ENCODE measurements at places on chromosomes 7 and 10.

DNA sequence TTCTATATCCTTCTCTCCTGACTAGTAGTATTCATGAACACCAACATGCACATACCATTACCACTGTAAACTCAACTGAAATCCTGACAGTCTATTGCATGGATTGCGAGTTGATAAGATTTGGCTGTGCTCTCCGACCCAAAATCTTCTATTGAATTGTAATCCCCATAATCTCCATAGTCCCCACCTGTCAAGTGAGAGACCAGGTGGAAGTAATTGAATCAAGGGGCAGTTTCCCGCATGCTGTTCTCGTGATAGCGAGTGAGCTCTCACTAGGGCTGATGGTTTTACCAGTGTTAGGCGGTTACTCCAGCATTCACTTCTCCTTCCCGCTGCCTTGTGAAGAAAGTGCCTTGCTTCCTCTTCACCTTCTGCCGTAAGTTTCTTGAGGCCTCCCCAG, 261.8 kb downstream of the PHF14 start:
- DNase-seq: no peak

- DNase-seq: no peak
Measured at GRCh38 chr7:111788286-111789047, 226.2 kb upstream of the IMMP2L start.

GRCh38 chr10:94240901-94241300, 121.8 kb downstream of the NOC3L start:
- DNase-seq: no peak

GRCh38 chr7:71780282-71780681, 631.9 kb downstream of the CALN1 start:
- no peak for DNase-seq

DNA sequence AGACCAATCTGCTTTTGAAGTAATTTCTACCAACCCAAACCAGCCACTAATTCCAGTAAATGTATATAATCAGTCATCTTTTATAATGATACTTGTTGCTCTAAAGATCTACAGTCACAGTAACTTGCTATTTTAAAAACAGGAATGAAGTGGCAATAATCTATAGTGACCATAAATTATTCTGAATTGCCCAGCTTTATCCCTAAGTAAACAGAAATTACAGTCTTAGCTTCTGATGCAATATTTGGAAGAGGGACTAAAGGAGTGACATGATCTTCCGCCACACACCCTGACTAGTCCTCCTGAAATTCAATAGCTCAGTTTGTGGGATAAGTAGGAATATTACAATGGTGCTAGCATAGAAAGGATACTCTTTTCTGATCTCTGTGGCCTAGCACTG, 96.1 kb downstream of the ATE1 start:
- DNase-seq: no peak

DNA sequence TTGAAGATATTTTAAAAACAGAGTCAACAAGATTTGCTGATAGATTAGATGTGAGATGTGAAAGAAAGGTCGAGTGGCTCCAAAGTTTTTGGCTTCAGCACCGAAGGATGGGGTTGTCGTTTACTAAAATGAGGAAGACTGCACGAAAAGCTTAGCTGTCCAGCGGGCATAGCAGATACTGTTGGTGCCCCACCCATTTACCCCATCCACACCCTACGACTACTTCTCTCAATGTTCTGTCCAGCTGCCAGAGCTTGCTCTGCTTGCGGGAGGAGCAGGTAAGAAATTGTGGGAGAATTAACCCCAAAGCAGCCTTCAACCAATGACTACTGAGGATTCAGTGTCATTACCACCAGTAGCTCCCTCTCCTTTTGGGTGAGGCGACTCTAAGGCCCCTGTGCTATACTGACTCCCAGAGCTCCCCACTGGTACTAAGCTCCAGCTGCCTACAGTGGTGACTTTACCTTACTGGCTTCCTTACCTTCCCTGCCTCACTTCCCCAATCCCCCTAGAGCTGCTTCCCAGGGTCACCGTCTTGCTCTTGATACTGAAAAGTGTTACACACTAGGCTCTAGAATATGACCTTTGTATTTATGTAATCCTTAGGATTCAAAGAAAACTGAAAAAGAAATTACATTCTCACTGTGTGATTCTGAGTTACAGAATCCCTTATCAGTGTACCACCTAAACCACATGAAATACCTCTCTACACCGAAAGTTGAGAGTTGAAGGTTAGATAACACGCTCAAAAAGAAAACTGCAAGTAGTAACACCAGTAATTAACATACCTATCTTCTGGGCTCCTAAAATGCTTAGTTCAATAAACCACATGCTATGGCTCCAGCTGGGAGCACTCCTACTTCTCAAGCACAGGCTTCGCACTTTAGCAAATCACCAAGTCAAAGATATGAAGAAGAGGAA, 22.3 kb downstream of the CACUL1 start:
- no peak for DNase-seq

GRCh38 chr7:32511791-32512190, 16.5 kb downstream of the AVL9 start:
- DNase-seq: no peak

- no peak for DNase-seq
Measured at GRCh38 chr7:96023387-96023786, 251.0 kb downstream of the DYNC1I1 start.

DNA sequence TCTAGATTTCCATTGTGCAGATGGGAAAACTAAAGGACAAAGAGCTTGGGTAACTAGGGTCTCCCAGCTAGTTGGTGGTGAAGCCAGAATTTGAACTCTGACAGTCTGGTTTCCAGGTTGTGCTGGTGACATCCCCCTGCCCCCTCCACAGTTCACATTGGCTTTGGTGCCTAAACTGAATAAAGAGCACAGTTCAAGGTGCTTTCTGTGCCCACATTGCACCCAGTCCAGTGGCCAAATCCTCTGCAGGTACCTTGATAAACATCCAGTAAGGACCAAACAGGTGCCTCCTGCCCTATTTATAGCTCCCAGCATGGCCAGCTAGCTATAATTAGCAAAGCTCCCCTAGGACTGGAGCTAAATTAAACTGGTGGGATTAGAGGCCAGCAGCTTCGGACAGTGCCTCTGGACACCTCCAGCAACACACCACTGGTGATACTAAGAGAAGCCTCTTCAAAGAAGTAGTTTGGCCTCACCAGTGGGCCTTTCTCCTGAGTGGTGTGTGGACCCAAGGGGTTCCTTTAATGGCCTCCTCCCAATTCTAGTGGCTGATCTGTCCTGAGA, 59.9 kb downstream of the KCNMA1 start:
- DNase-seq: no peak

DNA sequence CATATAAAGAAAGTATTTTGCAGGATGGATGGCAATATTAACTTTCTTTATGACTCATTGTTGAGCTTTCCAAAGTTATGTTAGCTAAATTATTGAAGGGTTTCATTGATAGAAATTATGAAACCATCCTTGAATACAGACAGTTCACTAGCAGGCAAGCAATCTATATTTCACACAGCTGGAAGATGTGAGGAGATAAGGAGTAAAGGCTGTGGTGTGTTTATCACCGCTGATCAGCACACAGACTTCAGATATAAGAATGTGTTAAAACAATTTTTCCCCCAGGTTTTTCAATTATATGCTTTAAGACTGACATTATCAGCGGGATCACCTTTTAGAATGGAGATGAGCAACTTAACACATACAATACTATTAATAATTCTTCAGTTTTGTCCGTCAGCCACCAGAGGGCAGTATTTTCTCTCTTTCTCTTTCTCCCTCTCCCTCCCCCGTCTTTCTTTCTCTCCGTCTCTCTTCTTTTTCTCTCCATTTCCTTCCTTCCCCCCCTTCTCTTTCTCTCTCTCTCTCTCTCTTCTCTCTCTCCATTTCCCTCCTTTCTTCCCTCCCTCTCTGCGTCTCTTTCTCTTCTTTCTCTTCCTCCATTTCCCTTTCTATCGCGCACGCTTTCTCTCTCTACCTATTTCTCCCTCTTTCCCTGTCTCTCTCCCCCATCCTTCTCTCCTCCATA, 62.9 kb upstream of the FAM171A1 start:
- peak; percentile 48 for DNase-seq

- DNase-seq: no peak
Measured at GRCh38 chr10:70679498-70679897, 7.2 kb downstream of the ADAMTS14 start.

GRCh38 chr10:48551861-48552591, 52.8 kb downstream of the ARHGAP22 start:
- peak; percentile 35 for DNase-seq

DNA sequence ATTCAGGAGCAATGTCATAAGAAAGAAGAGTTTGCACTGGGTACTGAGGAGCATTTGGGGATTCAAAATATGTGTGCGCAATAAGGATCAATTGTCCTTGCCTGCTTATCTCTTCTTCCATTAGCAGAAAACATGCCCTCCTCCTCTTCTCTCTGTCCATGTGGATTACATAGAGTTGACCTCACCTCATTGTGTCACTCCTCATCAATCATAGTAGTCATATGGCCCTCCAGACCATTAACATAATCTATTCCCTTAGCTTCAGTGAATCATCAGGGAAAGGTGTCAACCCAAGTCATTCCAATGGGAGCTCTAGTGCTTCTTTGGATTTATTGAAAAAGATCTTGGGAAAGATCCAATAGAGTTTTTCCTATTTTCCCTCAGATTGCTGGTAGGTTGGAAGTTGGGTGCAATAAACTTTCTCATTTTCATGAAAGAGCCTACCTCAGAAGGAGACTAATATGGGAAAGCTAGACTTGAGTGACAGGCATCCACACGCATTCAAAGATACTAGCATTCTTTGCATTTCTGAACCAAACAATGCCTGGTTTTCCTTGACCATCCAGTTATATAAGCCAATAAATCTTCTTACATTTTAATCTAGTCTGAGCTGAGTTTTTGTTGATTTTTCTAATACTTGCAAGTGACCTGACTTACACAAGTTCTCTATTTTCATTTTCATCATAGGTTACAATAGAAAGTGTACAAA, 71.5 kb upstream of the FAM13C start:
- no peak for DNase-seq

DNA sequence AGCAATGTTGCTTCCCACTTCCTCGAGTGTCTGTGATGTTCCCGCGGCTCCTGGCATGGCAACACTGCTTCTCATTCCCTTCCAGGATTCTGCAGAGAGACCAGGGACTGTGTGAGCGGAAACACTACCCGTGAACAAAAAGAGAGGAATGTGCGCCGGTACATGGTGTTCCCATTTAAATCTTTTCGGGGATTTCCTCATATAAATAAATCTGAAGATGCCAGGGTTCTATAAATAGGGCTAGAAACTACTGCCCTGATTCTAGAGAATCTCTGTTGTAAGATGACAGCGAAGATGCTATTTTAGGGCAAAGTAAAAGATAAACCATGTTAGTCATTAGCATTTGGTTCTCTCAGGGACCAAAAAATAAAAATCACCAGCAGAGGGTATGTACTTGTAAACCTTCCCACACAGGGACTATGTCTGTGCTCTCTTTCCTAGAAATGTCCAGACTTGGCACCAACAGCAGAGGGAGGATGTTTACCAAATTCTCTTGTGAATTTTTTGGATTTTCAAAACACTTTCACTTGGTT, 92.2 kb upstream of the DDC start:
- DNase-seq: no peak

DNA sequence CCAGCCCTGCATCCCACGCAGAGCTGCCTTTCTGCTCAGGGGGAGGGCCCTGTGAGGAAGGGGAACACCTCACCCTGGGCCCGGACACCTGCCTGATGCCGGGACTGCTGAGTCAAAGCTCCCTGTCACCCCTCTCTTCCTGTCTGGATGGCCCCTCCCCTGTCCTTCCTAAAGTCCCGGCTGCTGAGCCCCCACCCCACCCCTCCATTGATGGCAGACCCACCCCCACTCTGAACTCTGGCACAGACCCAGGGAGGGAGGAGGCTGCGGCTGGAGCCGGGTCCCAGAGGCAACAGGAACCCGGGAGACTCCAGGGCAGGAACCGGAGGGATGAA, 78.7 kb downstream of the ELFN1 start:
- DNase-seq: no peak

DNA sequence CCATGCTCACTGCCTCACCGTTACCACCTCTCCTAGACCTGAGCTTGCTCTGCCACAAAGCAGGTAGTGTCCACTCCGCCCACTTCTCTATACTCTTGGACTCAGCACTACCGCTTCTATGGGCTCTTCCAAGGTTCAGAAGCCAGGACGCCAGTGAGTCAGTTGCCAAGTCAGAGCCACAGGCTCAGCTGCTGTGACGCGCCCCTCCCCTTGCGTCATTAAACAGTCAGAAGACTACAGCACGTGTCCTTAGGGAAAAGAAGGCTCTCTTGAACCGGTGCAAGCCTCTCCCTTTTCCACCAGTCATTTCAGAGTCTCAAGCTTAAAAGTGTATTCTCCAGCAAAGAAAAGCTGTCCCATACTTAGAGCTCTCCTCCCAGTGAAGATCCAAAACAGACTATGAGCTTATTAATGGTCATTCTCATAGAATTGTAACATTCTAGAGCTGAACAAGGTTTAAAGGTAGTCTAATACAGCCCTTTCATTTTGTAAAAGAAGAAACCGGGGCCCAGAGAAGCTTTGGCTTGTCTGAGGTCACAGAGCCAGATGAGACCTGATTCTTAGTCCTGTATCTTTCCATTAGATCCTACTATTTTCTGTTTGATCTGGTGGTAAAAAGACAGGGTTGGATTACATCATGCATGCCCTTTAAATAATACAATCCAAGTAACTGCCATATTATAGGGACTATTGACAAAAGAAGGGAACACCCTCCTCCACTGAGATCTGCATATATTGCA, 40.9 kb upstream of the MET start:
- no peak for DNase-seq

GRCh38 chr7:111952783-111953182, 253.4 kb downstream of the DOCK4 start:
- DNase-seq: no peak

- no peak for DNase-seq
Measured at GRCh38 chr10:42475168-42476098, 162.9 kb downstream of the ZNF33B start.

GRCh38 chr10:55287346-55287745, 486.3 kb upstream of the PCDH15 start:
- no peak for DNase-seq

GRCh38 chr10:17561111-17561510, 56.1 kb downstream of the HACD1 start:
- no peak for DNase-seq

DNA sequence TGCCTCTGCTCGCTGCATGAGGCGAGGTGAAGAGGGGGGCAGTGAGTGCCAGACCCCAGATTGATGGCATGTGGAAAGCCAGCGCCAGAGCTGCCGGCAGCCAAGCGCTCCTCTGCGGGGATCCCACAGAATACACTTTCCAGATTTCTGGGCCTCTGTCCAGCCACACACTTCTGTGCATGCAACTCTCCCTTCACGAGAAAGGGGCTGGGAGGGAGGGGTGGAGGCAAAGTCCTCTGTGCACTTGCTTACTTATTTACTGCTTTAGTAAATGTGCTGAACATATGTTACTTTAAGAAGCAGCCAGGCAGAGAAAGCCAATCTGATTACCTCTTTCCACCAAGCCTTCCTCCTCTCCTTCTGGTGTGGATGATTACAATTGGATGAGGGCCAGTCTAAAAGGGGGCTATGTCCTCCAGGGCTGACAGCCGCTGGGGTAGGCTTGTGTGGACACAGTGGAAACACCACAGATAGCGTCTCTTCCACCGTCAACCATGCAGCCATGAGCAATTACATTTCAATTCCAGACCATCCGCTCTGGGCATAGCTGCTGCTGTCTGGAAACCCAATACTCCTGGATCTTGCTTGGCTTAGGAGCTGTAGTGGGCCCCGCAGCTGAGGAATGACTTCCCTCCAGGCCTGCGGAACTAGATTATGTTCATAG, 322.8 kb upstream of the ANKRD30A start:
- DNase-seq: no peak

GRCh38 chr7:156475666-156476065, 164.9 kb upstream of the RNF32 start:
- no peak for DNase-seq
